Glomerular endothelial cell (primary cell): ENCODE measurements at places on chromosomes 12 and 14. TPM values are rescaled to one million over a fixed set of nuclear protein-coding genes. Genes with fewer than 3 reads are reported as not detected.

PNP gene
- 131 and 170 TPM in 2 replicates for total RNA-seq

ESR2 gene
- total RNA-seq = 0.05 and 0.06 TPM in 2 replicates

NUP37 gene
- 24.6 and 34.0 TPM in 2 replicates for total RNA-seq

CMKLR1 gene
- 0.05 and 0.06 TPM in 2 replicates for total RNA-seq

CD4 gene
- not detected in 2 replicates for total RNA-seq

BDKRB1 gene
- not detected in 2 replicates for total RNA-seq

PNMA1 gene
- total RNA-seq = 38.5 and 44.9 TPM in 2 replicates

SPRING1 gene
- total RNA-seq = 33.8 and 36.6 TPM in 2 replicates

IFNG-AS1 gene
- not detected in 2 replicates for total RNA-seq

TAS2R14 gene
- 1.6 and 5.5 TPM in 2 replicates for total RNA-seq

GSG1 gene
- total RNA-seq = 0.10 TPM in 1 of 2 replicates, not detected in the other

MYF6 gene
- not detected in 2 replicates for total RNA-seq

GDF3 gene
- total RNA-seq = 0.53 and 0.78 TPM in 2 replicates

USP15 gene
- total RNA-seq = 32.0 and 35.1 TPM in 2 replicates

CHGA gene
- 0.29 and 5.3 TPM in 2 replicates for total RNA-seq

ACVR1B gene
- 5.2 and 9.0 TPM in 2 replicates for total RNA-seq

PGF gene
- total RNA-seq = 373 and 529 TPM in 2 replicates

PTPN21 gene
- total RNA-seq = 11.1 and 14.7 TPM in 2 replicates

HOXC6 gene
- 0.10 and 0.70 TPM in 2 replicates for total RNA-seq

TMEM121 gene
- total RNA-seq = 7.0 and 9.3 TPM in 2 replicates

SRRM4 gene
- not detected in 2 replicates for total RNA-seq

RERG gene
- not detected in 2 replicates for total RNA-seq

MMP19 gene
- 0.99 and 5.6 TPM in 2 replicates for total RNA-seq

FGF6 gene
- not detected in 2 replicates for total RNA-seq

FGF23 gene
- total RNA-seq = not detected in 2 replicates

MYF5 gene
- total RNA-seq = not detected in 2 replicates

CPNE6 gene
- total RNA-seq = not detected in 2 replicates

CCDC177 gene
- total RNA-seq = not detected in 2 replicates

CBX5 gene
- total RNA-seq = 41.5 and 49.4 TPM in 2 replicates

KRT72 gene
- not detected in 2 replicates for total RNA-seq

DPPA3 gene
- total RNA-seq = not detected in 2 replicates
